ENCODE measurements at places on chromosomes 7 and 10. TPM values are rescaled to one million over a fixed set of nuclear protein-coding genes. Genes with fewer than 3 reads are reported as not detected.

DNA sequence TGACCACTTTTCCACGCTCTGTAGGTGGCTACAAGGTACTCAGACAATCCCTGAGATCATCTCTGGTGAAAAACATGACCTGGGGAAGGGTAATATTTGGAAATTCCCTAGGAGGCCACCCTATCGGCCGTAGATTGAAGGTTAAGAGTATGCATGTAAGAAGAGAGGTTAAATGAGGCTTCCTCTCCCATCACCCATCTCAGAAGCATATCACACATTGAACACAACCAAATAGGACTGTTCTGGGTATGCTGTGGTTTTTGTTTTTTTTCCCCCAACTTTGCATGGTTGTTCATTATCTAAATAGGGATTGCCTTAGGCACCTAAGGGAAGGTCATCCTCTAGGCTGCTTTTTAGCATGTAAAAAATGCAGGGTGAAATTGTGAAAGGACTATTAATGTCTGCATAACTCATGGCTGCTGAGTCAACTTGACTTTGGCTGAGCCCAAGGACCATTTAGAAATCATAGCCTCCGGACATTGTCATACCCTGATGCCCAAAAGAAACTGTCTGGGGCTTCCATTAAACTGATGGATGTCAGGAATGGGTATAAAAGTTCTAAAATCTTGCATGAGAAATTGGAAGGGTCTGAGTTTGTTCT, 24.7 kb upstream of the ST8SIA6 start:
- no peak for DNase-seq

GRCh38 chr7:2225830-2226229, 6.9 kb downstream of the MAD1L1 start:
- DNase-seq = no peak

DNA sequence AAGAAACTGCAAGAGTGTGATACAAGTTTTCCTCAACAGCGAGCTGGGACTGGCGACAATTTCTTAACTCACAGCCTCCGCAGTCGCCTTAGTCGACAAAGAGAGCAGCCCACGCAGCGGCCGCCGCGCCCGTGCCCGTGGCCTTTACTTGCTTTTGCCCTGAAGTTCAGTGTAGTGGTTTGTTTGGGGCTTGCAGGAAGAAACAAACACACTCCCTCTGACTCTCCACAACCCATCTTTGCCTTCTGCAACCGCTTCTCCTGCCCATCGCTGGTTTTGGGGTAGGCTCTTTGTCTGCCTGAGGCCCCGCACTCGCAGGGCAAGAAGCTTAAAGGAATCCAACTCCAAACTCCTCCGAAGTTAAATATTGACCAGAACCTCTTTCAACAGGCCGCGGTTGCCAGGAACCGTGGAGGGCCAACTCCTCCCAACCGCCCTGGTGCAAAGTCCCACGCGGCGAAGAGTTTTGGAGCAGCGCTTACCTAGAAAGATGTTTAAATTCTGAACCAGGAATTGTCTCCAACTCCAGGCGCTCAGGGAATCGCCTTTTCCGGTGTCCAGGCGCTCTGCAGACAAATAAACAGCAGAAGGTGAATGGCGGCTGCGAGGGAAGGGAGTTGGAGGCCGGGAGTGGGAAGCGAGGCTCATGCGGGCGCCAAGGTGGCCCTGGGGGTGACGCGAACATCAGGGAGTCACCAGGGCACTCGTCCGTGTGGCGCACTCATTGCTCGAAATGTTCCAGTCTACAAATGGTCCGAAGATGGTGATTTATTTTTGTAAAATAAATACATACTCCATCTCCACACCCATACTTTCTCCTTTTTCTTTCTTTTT, 8.3 kb downstream of the HOXA4 start:
- no peak for DNase-seq

GRCh38 chr10:72887043-72887442, 6.5 kb upstream of the OIT3 start:
- DNase-seq = peak; percentile 12

DNA sequence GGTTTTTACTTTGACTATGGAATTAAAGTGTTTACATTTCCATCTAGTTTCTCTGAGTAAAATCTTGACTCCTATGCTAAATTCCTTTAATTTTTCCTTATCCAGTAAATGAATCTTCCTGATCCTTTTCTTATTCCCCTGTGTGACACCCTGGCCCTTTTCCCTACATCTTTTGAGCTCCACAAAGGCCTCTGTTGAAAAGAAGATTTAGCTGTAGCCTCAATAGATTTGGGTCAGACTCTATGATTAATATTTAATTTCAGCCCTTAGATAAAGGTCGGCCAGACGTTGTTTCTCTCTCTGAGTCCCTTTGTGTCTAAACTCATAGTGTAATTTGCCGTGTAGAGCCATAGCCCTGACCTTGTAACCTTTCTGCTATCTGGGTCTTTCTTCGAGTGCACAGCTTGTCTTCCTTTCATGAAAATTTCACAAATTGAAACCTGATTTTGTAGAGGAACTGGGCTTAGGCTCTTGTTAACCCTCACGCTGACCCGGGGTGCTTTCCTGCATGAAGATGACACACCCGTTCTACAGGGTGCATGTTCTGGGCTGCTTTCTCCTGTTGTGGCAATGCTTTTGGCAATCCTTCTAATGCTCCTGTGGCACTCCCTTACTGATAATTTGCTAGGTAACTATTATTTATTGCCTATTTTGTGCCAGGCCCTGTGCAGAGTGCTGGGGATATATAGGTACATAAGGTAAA, 21.2 kb downstream of the LSMEM1 start:
- DNase-seq = no peak

GRCh38 chr7:4073750-4074149, 608.3 kb upstream of the FOXK1 start:
- DNase-seq = no peak

GRCh38 chr7:148699782-148700629, 1.3 kb downstream of the CUL1 start:
- no peak for DNase-seq

DNA sequence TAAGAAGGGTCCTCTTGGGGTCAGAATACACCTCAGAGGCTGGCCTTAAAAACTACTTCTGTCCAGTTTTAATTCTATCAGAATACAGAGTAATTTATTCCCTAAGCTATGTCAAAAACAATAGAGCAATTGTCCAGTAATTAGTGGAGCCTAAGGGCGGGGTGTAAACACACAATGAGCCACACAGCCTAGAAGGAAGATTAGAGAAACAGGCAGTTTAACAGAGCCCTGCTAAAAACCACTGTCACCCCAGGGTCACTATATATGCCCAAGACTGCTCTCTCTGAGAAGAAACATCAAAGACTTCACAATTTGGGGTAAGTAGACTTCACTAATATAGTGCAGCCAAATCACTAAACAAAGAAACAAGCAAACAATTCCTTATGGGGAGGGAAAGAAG, 27.2 kb upstream of the WNT2 start:
- DNase-seq = no peak

The GBX1 gene
- total RNA-seq = not detected

Measured in activated CD4-positive, alpha-beta memory T cell treated with anti-CD3 and anti-CD28 coated beads for 36 hours (primary cell).